ENCODE measurements at places on chromosomes 2 and 18. TPM values are rescaled to one million over a fixed set of nuclear protein-coding genes. Genes with fewer than 3 reads are reported as not detected.

SPR gene
- total RNA-seq: 0.79 TPM

B3GNT2 gene
- 41.2 TPM for total RNA-seq

- H3K36me3 ChIP-seq: no peaks in the 10 kb centered on the region
- no peaks in the 10 kb centered on the region for H3K4me1 ChIP-seq
- no peak overlapping the region for H3K27ac ChIP-seq
- no peak for DNase-seq
Measured at GRCh38 chr18:47510831-47511230, 259.4 kb upstream of the SKOR2 start.

GRCh38 chr2:15262792-15263191 is 298.3 kb downstream of the NBAS start:
- no peaks in the 10 kb centered on the region for H3K27me3 ChIP-seq
- DNase-seq: no peak
- no peaks in the 10 kb centered on the region for H3K4me1 ChIP-seq
- H3K27ac ChIP-seq: no peak overlapping the region
- peaks cover 19% of the 10 kb centered on the region for H3K36me3 ChIP-seq
- H3K4me3 ChIP-seq: no peak overlapping the region

GRCh38 chr2:212649646-212650045 is 111.0 kb upstream of the ERBB4 start:
- H3K4me3 ChIP-seq: no peak overlapping the region
- H3K27me3 ChIP-seq: no peaks in the 10 kb centered on the region
- DNase-seq: no peak
- H3K4me1 ChIP-seq: no peaks in the 10 kb centered on the region

DNA sequence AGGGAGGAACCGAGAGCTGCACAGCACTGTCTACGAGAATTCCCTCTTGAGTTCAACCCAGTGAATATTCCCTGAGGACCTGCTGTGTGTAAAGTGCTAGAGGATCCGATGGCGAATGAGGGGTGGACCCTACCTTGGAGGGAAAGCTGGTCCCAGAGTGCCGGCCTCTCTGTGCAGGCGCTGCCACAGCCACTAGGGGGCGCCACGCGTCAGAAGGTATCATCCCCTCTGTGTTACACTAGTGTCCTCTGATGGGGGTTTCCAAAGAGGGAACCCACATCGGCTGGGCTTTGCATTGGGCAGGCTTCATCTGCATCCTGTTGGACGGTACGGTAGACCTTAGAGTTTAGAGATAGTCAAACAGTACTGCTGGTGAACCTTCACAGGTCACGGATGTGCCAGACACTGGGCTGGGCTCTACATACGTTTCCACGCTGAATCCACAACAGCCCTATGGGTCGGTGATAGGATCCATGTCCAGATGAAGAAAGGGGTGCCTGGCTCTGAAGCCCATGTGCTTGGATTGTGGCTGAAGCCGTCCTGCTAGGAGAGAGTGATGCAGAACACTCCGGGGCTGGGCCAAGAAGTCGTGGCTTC is 39.0 kb downstream of the COA5 start:
- peak overlapping the region; percentile 69 for H3K27ac ChIP-seq
- DNase-seq: peak; percentile 73
- H3K4me1 ChIP-seq: peaks cover 14% of the 10 kb centered on the region

DNA sequence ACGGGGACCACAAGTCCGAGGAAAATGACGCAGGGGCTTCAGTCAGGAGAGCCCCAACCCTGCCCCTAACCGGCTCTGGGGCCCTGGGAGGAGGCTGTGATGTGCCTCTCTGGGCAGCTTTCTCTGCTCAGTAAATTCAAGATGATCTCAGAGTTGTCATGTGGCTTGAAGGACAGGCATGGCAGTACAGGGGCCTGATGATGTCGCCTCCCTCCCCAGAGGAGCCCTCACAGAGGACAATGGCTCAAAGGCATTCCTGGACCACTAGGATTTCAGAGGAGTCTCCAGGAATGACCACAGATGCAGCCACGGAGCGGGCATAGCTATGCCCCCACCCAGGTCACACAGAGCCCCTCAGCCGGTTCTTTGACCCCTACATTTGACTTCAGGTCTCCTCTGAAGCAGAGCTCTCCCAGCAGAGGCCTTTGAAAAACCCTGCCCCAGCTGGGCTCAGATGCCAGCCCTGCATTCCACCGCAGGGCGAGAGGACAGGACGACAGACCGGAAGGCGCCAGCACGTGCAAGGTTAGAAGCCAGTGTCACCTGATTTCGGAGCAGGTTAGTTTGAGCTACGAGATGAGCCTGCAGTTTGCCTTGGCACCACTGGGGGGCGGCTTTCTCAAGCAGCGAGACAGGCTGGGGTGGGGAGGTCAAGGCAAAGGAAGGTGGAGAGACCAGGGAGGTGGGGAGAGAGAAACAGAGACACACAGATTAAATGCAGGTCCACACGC is 39.2 kb downstream of the BIN1 start:
- DNase-seq: peak; percentile 81
- no peaks in the 10 kb centered on the region for H3K27me3 ChIP-seq
- peaks cover 40% of the 10 kb centered on the region for H3K36me3 ChIP-seq
- peak overlapping the region; percentile 11 for H3K27ac ChIP-seq
- no peak overlapping the region for H3K4me3 ChIP-seq

DNA sequence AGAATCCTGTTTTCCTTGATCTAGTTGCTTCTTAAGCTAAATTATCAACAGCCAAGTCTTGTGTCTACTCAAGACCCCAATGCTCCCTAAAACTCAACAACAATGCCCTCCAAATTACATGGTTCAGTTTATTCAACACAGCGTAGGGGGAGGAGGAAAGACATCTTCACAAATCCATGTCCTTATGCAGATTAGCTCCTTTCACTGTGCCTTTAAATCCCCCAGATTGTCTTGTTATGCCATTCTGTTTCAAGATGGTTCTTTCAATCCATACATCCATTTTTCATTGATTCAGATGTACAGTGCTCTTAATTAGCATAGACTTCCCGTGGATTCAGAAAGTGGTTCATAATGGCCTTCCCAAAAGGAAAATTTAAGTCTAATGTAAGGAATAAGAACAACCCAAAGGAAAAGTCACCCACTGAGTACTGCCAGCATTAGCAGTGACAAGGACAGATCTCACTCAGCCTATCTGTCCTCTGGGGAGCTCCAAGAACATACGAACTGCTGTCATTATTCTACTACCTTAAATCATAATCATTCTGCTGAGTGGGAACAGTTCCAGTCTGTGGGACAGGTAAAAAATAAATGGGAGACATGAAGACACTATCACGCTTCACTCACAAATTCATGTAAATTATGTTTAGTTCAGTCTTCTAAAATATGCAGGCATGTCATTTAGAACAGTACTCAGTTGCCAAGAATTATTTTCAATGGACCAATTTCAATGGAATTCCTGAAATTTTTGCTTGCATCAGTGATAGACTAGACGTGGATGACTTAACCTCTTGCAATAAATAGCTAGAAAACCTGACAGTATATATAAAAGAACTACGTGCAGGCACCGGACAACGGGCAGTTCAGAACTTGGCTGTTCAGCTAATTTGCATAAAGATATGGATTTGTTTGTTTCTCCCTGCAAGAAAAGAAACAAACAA is 58.9 kb upstream of the RNU4ATAC start:
- peaks cover 45% of the 10 kb centered on the region for H3K36me3 ChIP-seq
- no peaks in the 10 kb centered on the region for H3K27me3 ChIP-seq
- no peak overlapping the region for H3K4me3 ChIP-seq
- H3K27ac ChIP-seq: peak overlapping the region; percentile 32

- no peak for DNase-seq
- no peak overlapping the region for H3K4me3 ChIP-seq
- no peaks in the 10 kb centered on the region for H3K4me1 ChIP-seq
- peaks cover 12% of the 10 kb centered on the region for H3K27me3 ChIP-seq
- H3K27ac ChIP-seq: no peak overlapping the region
Measured at GRCh38 chr18:48335829-48336228, 73.4 kb downstream of the ZBTB7C start.

Data from activated CD8-positive, alpha-beta T cell treated with anti-CD3 and anti-CD28 coated beads, Interleukin-2, amount 10 ng/mL, durations not matched to agents 7 days and 5 days (primary cell).